ENCODE measurements at places on chromosomes 3 and 15. TPM values are rescaled to one million over a fixed set of nuclear protein-coding genes. Genes with fewer than 3 reads are reported as not detected.

DNA sequence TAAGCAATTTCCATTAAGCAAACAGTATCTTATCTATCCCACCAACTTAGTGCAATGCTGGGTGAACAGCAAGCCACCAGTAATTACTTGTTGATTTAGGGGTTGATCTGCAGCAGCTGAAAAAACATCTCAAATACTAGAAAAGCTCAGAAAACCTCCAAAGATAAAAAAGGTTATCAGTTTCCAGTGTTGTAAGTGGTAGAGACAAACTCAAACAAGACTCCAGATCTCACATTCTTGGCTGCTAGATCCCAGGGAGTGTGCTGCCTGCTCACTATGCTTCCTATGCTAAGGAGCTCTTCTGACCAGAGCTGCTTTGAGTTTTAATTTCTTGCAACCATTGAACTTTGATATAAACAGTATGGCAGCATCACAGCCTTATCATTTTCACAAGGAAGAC, 11.3 kb downstream of the B3GALNT1 start:
- H3K27ac ChIP-seq, result no peak overlapping the region
- H3K4me1 ChIP-seq, result no peaks in the 10 kb centered on the region
- H3K36me3 ChIP-seq, result no peaks in the 10 kb centered on the region
- H3K27me3 ChIP-seq, result no peaks in the 10 kb centered on the region

DNA sequence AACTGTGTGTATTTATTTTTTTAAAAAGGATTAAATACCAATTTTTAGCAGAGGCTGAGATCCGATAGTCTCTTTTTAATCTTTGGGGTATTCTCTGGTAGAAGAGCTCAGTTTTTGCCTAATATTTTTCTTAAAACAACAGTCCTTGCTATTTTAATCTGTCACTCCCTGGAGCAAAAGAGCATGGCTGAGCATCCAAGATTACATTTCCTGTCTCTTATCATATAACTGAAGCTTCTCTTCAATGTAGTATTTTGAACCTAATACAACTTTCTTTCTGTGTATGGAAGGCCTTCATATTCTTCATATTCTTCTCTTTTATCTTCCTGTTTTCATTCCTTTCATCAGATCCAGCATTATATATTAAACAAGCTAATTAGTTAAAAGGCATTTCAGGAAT, 293.7 kb downstream of the NSUN3 start:
- no peaks in the 10 kb centered on the region for H3K4me1 ChIP-seq
- no peaks in the 10 kb centered on the region for H3K27me3 ChIP-seq
- no peak overlapping the region for H3K27ac ChIP-seq
- H3K4me3 ChIP-seq, result no peak overlapping the region
- no peak for DNase-seq

PLSCR2 gene
- not detected for polyA plus RNA-seq

GRCh38 chr3:32595323-32595722, 24.7 kb upstream of the DYNC1LI1 start:
- no peaks in the 10 kb centered on the region for H3K36me3 ChIP-seq
- DNase-seq, result no peak
- no peak overlapping the region for H3K27ac ChIP-seq
- no peaks in the 10 kb centered on the region for H3K27me3 ChIP-seq
- no peaks in the 10 kb centered on the region for H3K4me1 ChIP-seq

DNA sequence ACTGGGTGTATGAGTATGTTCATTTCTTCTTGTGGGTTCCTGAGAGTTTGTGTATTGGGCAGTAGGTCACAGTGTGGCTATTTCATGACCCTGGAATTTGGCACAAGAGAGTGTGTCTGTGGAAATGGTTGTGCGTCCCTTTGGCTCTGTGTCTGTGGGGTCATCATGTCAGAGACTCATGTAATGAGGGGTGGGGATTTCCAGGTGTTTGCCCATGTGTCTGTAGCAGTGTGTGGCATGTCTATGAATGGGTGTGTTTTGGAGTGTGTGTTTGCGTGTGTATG, 1.3 kb upstream of the GATA2 start:
- H3K4me3 ChIP-seq, result no peak overlapping the region
- no peak overlapping the region for H3K27ac ChIP-seq
- H3K4me1 ChIP-seq, result peaks cover 47% of the 10 kb centered on the region
- peaks cover 23% of the 10 kb centered on the region for H3K27me3 ChIP-seq
- no peak for DNase-seq

CDHR4 gene
- polyA plus RNA-seq, result 0.13 TPM

Data from SK-N-SH (cell line).